ENCODE measurements at places on chromosomes 3 and 15.

DNA sequence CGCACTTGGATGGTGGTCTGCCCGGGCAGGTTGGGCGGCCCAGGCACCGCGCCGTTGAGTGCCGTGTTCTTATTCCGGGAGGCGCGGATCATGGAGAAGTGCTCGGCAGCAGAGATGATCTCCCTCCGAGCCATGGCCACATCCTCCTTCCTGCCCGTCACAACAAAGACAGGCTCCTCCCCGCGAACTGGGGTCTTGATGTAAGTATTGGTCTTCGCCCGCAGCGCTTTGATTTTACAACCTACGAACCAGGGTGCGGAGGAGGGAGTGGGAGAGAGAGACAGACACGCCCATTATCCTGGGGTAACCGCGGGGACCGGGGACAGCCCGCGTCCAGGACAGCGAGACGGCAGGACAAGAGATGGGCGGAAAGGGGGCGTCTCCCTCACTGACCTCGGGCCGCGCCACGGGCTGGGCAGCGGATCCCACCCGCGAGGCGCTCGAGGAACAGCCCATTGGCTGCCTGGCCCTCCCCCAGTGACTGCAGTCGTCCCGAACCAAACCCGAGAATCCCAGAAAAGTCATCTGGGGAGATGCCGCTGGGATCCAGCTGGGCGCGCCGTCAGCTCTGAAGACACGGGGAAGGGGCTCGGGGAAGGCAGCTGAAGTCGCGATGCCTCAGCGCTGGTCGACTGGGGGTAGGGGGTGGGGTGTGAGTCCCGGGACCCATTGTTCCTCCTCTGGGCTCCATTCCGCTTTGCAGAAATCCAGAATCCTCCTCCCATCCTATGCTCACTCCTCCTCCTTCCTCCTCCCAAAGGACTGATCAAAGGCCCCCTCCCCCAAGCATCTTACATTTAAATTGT, 1.2 kb downstream of the MEX3B start:
- no peak for DNase-seq

DNA sequence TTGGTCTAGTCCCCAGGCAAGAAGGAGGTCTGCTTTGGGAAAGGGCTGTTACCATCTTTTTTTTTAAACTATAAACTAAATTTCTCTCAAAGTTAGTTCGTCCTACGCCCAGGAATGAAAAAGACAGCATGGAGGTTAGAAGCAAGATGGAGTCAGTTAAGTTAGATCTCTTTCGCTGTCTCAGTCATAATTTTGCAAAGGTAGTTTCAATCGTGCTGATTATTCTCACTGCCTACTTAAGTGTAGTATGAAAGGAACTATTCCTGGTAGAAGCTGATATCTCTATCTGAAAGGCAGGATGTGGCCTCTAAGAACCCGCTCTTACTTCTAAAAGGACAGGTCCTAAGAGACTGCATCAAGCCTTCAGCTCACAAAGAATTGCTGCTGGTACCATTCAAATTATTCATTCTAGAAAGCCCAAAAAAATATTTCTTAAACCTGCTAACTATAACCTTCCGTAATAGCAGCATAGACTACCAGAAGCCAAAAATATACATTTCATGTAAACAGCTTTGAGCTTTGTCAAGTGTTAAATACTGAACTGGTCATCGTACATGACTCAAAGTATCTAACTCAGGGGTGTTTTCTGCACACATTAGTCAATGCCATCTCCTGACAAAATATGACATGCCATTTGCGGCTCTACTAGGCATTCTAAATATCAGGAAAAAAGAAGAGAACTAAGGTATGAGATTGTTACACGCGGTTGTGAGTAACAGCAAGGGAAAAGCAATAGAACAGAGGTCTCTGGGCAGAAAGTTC, 96.0 kb upstream of the CCDC80 start:
- DNase-seq: no peak

GRCh38 chr3:45579251-45579650, 15.3 kb upstream of the LIMD1 start:
- DNase-seq: no peak

GRCh38 chr3:124599779-124600693, 130.2 kb upstream of the UMPS start:
- no peak for DNase-seq

GRCh38 chr3:8824238-8824637, 54.8 kb upstream of the OXTR start:
- no peak for DNase-seq

DNA sequence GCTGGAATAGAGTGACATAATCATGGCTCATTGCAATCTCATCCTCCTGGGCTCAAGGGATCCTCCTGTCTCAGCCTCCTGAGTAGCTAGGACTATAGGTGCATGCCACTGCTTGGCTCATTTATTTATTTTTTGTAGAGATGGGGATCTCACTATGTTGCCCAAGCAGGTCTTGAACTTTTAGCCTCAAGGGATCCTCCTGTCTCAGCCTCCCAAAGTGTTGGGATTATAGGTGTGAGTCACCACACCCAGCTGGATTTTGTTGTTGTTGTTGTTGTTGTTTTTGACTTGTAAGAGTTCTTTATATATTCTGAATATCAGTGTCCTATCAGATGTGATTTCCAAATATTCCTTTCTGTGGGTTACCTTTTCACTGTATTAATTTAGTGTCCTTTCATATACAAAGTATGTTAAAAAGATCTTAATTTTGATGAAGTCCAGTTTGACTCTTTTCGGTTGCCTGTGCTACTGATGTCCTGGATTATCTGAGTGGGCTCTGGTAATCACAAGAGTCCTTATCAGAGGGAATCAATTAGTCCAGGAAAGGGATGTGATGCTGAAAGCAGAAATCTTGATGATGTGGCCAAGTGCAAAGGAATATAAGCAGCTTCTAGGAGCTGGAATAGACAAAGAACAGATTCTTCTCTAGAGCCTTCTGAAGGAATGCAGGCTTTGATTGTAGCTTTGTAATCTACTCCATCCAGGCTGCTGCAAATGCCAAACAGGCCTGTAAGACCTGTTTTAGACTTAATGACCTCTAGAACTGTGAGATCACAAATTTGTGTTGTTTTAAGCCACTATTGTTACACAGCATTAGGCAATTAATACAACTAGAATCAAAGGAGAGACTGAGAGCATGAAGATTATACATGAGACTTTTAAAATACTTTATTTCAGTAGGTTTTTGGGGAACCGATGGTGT, 30.2 kb downstream of the NCK1 start:
- DNase-seq: no peak

DNA sequence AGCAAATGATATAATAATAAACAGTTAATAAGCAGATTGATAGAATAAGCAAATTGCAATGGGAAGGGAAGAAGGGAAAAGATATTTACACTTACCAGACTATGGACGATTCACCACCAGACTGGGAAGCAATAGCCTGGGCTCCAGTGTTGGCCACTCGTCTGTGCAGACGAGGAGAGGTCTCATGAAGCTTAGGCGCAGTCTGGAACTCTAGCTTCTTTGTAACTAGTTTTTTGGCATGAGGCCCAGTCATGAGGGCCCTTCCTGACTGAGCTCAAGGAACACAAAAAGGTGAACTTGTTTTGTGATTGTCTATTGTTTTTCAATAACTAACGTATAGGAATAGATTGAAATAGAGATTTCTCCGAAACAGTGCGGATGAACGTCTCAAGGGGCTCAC, 63.3 kb upstream of the GATM start:
- no peak for DNase-seq

DNA sequence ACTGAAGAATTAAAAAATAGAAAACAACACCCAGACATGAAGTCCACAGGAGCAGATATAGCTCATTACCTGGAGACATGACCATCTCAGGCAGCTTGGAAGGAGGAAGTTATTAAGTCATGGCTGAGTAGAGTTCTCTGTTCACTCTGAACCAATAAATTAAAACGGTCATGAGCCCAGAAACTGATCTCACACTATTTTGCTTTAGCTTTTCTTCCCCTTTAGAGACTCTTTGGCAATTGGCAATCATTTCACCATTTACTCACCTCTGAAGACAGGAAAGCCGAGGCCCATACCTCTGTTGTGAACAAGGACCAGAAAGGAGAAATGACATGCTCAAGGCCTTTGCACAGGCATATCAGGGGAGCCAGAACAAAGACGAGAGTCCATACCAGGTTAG, 26.6 kb downstream of the CLDN18 start:
- no peak for DNase-seq

GRCh38 chr3:157219215-157219614, 59.3 kb upstream of the CCNL1 start:
- DNase-seq: no peak

GRCh38 chr3:168267179-168267578, 171.5 kb upstream of the GOLIM4 start:
- no peak for DNase-seq

DNA sequence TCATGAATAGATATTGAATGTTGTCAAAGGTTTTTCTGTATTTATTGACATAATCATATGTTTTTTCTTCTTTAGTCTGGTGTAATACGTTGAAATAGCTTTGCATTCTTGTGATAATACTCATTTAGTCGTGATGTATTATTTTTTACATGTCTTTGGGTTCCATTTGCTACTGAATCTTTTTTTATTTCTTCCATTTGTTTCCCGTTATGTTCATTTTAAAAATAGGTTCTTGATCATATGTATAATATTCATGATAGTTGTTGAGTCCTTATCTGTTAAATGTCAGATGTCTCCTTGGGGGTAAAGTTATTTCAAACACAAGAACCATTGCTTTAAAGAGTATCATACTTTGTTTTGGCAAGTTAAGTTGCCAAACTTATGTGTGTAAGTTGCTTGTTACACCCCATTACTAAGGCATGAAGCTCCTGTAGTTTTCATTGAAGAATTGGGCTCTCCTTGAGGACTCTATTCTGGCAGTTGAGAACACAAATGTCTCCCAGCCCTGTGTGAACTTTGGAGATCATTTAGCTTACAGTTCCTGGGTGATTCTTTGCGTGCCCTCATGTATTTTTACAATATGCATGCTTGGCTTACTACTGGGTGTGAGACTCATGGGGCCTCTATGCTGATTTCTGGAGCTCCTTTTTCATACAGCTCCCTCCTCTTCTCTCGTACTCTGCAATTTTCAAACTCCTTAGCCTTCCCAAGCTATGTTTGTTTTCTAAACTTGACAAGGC, 8.3 kb downstream of the AKAP13 start:
- DNase-seq: no peak

DNA sequence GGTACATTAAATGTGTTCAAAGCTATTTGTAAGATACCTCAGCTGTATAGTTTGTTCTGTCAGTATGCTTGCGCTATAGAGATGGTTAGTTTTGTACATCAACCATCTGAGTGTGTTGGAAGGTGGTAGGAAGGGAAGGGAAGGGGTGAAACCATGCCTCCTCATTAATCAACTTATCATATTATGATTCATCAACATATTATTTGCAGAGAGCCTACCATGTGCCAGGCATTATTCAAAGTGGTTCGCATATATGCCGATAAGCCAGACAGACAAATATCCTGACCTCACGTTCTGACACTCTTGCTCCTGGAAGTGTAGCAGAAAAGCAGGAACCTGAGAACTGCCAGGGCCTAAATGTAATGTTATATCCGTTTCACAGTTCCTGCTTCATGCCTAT, 248.1 kb upstream of the NR2E3 start:
- no peak for DNase-seq

- DNase-seq: no peak
Measured at GRCh38 chr3:172154768-172155664, 115.6 kb downstream of the FNDC3B start.

DNA sequence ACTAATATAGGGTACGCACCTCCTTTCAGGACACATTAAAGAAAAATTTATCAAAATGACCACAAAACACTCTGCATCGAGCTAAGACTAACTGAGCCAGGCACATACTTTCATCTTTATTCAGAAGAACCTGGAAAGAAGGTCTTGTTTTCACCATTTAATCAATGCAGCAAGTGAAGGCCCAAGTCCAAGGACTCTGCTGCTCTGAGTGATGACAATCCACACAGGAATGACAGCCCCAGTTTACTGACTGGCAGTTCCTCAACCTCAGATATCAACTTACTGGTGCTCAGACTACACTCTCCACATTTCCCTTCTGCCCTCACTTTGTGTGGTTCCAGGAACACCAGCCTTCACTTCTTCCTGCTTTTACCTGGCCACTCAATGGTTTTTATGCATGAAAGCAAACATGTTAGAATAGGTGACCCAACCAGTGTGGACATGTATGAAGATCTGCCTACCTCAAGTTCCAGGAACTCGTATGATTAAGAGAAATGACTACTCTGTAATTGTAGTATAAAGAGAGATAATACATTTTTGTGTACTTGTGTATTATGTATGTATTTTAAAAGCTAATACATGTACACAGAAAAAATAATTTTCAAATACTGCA, 29.1 kb upstream of the RASA2 start:
- no peak for DNase-seq

DNA sequence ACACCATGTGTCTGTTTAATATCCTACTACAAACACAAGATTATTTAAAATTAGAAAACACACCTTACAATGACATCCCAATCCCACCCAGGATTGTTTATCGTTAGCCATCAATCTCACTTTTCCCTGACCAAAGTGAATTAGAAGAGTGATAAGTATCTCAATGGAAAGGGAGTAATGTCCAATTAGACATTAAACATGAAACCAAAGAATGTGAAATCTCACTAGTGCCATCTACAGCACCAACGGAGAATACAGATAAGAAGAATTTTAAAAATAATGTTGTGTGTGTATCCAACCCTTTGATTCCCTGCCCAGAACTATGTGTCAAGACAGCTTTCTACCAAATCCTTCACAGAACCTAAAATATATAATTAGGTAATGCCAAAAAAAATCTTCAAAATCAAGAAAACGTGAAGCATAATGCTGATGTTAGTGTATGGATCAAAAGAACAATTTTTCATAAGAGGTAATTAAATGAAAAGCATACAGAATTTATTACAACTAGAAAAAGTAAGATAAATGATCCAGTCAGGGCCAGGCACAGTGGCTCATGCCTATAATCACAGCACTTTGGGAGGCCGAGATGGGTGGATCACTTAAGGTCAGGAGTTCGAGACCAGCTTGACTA, 64.2 kb downstream of the SCAPER start:
- DNase-seq: no peak

DNA sequence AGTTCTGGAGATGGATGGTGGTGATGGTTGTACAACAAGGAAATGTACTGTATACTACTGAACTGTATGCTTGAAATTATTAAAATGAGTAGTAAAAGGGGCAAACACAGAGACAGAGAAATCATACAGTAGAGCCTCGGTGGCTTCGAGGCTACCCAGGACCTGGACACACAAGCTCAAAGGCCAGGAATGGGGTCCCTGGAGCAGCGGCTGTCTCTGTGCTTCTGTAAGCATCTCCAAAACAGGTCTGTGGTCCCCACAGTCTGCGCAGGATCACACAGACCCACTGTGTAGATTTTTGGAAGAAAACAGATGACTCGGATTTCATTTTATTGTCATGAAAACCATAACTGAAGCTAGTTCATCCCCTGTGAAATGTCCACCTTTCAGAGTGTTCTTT, 39.7 kb downstream of the PGPEP1L start:
- DNase-seq: no peak

GRCh38 chr15:28994831-28995596, 109.2 kb downstream of the APBA2 start:
- DNase-seq: no peak

GRCh38 chr3:178971614-178972013, 100.0 kb downstream of the ZMAT3 start:
- DNase-seq: no peak

- no peak for DNase-seq
Measured at GRCh38 chr3:134407239-134407625, 33.0 kb upstream of the AMOTL2 start.

All from activated T-helper 9 cell treated with anti-CD3 and anti-CD28 coated beads, Interleukin-2, amount 50 U/mL, for 16 hours (primary cell).